ENCODE measurements at places on chromosomes 7 and 10. TPM values are rescaled to one million over a fixed set of nuclear protein-coding genes. Genes with fewer than 3 reads are reported as not detected.

DNA sequence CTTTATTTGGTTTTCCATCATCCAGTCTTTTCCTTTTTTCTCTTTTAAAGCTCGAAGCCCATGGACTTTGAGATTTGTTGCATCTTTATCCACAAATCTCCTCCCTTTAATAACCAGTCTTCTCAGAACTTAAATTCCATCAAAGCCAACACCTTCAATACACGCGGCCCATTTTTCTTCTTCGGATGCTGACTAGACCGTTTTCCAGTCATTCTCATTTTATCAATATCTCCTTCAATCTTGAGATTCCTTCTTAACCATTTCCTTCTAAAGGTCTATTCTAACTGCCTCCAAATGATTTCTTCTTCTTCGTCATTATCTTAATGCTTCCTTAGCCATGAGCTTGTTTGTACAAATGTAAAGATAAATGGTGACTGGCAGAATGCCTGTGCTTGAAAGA lies 173.5 kb downstream of the BAMBI start:
- peaks cover 7% of the 10 kb centered on the region for H3K4me1 ChIP-seq
- H3K36me3 ChIP-seq: no peaks in the 10 kb centered on the region
- DNase-seq: no peak
- H3K27ac ChIP-seq: no peak overlapping the region
- no peak overlapping the region for H3K4me3 ChIP-seq
- H3K27me3 ChIP-seq: no peaks in the 10 kb centered on the region

DNA sequence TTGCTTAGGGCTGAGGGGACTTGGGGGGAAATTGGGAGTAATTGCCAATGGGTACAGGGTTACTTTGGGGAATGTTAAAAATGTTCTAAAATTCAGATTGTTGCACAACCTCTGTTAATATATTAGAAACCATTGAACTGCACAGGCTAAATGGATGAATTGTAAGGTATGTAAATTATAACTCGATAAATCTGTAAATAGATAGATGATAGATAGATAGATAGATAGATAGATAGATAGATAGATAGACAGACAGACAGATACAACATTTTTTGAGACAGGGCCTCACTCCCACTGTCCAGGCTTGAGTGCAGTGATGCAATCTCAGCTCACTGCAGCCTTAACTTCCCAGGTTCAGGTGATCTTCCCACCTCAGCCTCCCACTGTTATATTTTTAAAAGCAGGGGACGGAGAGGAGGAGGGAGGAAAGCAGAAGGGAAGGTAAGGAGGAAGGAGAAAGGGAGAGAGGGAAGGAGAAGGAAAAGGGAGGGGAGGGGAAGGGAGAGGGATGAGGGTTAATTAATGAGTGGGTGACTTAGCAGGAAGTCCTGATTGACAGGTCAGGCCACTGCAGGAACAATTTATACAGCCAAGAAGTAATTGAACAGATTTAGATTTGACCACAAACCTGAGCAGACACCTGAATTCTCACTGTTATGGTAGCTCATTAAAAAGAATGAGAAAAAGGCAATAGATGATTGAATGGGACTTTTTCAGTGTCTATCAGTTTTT lies 38.7 kb downstream of the AOC1 start:
- DNase-seq: no peak
- no peak overlapping the region for H3K4me3 ChIP-seq
- no peaks in the 10 kb centered on the region for H3K4me1 ChIP-seq
- no peaks in the 10 kb centered on the region for H3K36me3 ChIP-seq
- no peaks in the 10 kb centered on the region for H3K27me3 ChIP-seq

DNA sequence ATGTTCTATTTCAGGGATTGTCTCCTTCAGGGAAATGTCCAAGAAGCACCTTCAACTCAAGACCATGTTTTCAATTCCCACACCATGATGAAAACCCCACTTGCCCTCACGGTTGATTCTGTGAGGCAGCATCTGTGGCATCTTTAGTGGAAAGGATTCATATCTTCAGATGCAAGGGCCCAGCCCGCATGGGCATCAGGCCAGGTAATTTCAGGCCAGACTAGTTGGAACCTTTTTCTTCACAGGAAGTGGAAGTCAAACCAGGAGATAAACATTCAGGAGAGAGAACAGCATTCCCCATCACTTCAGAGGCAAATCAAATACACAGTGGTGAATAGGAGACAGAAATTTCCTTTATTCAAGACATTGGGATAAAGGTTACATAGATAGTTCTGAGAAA lies 88.8 kb downstream of the JCAD start:
- no peak overlapping the region for H3K4me3 ChIP-seq
- H3K27ac ChIP-seq: no peak overlapping the region
- no peaks in the 10 kb centered on the region for H3K36me3 ChIP-seq
- H3K4me1 ChIP-seq: peaks cover 9% of the 10 kb centered on the region
- DNase-seq: no peak

DNA sequence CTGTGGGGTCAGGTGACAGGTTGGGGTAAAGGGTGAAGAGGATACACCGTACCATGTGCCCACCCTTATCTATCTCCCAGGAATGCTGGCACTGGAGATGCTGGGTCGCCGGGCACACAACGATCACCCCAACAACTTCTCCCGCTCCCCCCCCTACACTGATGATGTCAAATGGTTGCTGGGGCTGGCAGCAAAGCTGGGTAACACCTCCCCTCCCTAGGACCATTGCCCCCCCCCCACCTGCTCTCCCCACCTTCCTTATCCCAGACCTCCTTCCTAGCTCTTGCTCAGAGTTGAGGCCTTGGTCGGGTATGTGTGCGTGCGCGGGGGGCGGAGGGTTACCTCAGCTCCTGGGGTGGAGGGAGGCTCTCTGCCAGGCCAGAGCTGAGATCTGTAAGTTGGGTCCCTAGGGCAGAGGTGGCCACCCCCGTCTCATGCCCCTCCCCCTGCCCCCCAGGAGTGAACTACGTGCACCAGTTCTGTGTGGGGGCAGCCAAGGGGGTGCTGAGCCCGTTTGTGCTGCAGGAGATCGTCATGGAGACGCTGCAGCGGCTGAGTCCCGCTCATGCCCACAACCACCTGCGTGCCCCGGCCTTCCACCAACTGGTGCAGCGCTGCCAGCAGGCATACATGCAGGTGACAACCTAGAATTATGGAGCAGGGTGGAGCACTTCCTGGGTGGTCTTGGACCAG lies 10.7 kb downstream of the NDST2 start:
- DNase-seq: no peak
- H3K4me1 ChIP-seq: no peaks in the 10 kb centered on the region
- no peaks in the 10 kb centered on the region for H3K27me3 ChIP-seq

The CLCN1 gene
- not detected for total RNA-seq

GRCh38 chr10:63494951-63495350 lies 26.2 kb upstream of the REEP3 start:
- H3K4me1 ChIP-seq: peaks cover 3% of the 10 kb centered on the region
- H3K27me3 ChIP-seq: no peaks in the 10 kb centered on the region
- no peaks in the 10 kb centered on the region for H3K36me3 ChIP-seq

The TAS2R38 gene
- not detected for total RNA-seq

GRCh38 chr7:134175334-134176036 lies 48.3 kb downstream of the LRGUK start:
- H3K27me3 ChIP-seq: no peaks in the 10 kb centered on the region
- H3K36me3 ChIP-seq: no peaks in the 10 kb centered on the region
- H3K27ac ChIP-seq: no peak overlapping the region
- H3K4me1 ChIP-seq: no peaks in the 10 kb centered on the region
- H3K4me3 ChIP-seq: no peak overlapping the region

DNA sequence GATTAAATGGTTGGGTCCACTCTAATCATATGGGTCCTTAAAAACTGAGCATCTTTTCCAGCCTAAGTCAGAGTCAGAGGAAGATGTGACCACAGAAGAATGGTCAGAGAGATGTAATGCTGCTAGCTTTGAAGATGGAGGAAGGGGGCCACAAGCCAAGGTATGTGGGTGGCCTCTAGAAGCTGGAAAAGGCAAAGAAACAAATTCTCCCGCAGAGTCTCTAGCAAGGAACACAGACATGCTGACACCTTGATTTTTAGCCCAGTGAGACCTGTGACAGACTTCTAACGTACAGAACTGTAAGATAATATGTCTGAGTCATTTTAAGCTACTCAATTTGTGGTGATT lies 1.5 kb upstream of the EXOC6 start:
- H3K4me3 ChIP-seq: no peak overlapping the region
- no peak overlapping the region for H3K27ac ChIP-seq
- peaks cover 2% of the 10 kb centered on the region for H3K4me1 ChIP-seq

The CRCP gene
- 25.0 TPM for total RNA-seq

Data from ovary (tissue), 10 donors.